ENCODE measurements at places on chromosomes 2 and 18.

- no peak for DNase-seq
These were observed 144.6 kb upstream of the SETBP1 start for GRCh38 chr18:44536046-44536445.

DNA sequence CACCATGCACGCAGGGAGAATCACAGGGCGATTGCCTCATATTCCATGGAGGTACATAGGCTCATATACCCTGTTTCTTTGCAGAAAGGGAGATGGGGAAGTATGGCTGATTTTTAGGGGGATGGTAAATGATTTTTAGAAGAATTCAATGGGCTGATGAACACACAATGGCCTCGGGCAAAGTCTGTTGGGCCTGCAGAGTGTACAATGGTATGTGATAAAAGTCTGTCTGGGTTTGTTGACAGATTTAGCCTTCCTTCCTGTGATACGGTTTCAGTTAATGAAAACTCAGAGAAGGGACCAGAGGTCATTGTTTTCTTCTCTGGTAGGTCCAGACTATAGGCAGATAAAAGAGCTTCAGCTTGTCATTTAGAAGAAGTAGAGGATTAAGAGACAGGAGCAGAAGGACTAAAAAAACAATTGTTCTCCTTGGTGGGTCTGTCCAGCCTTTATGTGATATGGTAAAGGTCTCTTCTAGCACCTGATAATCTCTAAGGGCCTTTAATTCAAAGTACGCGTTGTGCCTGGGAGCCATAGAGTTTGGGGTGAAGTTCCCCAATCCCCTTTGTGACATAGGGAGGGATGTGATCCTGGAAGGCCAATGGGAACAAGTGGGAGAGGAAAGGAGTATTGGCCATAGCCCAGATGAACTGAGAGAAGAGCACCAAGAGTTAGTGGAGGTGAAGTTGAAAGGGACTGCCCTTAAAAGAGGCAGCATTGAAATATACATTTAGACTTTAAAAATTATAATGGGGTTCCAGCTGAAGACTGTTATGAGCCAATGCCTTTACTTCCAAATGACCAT, 107.5 kb upstream of the SERPINE2 start:
- DNase-seq, result no peak

DNA sequence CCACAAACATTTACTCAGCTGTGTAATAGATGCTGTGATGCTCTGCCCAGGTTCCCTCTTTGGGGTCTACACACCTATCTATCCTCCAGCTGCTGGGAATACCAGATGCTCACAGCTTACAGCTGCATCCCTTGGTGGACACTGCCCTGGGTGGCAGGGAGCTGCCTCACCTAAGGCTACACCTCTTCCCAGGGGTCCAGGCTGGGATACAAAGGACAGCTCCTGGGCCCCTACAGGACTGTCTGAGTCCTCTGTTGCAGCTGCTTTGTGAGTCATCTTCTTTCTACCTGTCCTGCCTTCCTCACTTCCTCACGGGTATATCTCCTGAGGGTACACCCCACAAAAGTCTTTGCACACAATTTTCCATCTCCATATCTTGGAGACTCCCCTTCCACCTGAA, 27.6 kb downstream of the THNSL2 start:
- DNase-seq, result no peak

GRCh38 chr2:232835687-232836208, 34.3 kb upstream of the SNORC start:
- no peak for DNase-seq

DNA sequence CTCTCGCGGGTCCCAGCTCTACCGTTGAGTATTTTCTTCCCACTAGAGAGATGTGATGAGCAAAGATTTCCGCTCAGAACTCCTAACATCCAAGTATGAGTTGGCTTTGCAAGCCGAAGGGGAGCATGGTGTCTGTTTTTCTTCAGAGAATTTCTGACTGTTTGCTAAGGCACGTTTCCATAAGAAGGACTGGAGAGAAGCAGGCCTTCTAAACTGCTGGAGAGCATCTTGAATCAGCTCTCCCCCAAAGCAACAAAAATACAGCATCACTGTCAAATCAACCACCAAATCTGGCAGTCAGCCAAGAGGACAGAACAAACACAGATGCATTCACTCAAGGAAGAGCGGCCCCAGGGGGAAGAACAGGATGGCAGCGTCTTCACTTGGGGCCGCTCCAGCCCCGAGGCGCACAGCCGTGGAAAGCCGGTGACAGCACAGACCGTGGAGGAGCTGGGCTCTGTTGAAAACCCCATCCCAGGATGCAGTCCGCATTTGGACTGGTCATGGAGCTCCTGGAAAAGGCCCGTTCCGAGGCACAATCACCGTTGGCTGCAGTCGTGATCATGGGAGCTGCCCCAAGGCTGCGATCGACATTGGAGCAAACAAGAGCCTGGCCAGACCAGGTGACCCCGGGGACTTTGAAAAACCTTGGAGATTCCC, 101.4 kb downstream of the NFATC1 start:
- DNase-seq, result no peak

GRCh38 chr2:42167458-42167857, 1.7 kb upstream of the EML4 start:
- DNase-seq, result no peak

DNA sequence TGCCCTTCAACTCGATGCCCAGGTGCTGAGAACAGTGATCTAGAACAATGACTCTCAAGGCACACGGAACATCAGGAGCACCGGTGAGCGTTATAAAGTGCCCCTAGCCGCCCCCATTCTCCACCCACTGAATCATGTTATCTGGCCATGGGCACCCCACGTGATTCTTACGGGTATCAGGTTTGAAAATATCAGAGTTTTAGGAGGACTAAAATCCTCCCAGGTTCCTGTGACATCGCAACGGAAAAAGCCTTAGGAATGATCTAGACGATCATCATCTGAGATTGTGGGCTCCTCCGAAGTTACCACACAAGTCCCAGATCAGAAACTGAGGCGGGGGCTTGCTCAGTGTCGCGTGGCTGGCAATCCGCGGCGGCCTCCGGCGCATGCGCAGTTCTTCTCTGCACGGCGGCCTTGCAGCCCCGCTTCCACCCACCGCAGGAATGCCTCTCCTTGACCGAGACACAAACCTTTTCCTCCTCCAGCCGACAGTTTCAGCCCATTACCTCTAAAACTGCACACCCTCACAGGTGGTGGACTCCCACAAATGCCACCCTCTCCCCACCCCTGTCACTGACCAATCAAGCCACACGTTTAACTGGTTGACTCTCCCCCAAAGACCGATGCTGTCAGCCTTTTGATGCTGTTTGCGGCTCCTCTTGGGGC, 5.8 kb upstream of the MRPL33 start:
- DNase-seq, result peak; percentile 45

DNA sequence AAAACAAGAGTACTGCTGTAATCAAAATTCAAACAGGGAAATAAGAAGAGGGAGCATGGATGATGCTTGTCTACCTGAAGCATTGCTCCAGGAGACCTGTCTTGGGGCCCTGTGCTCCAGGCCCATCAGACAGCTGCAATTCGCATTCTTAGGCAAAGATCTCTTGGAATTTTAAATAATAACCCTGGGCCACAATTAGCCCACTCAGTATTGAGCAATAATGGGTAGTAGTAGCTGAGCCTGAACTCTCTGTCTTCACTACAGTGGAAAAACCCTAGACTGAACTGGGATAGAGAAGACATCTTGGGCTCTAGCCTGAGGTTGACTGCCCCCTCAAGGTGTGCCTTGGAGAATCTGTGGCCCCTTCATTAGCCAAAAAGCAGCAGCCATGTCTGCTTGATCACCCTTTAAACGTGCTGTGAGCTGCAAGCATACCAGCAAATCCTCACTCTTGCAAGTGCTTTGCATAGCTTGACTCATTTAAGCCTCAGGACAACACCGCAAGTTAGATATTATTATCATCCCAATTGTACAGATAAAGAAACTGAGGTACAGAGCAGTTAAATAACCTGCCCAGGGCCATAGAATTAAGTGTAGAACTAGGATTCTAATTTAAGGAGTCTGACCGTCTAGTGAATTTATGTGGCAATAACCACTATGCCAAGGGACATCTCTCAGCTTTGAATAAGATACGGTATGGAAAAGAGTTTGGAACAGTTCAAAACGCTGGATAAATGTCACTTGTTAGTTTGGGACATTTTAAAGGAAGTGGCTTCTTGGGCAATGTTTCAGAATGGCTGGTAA, 69.0 kb downstream of the DDX1 start:
- DNase-seq, result no peak

DNA sequence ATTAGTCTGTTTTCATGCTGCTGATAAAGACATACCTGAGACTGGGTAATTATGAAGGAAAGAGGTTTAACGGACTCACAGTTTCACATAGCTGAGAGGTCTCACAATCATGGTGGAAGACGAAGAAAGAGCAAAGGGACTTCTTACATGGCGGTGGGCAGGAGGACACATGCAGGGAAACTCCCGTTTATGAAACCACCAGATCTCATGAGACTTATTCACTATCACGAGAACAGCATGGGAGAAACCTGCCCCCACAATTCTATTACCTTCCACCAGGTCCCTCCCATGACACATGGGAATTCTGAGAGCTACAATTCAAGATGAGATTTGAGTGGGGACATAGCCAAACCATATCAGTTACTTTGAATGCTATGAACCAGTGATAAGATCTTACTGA, 44.1 kb downstream of the SCTR start:
- DNase-seq, result no peak

DNA sequence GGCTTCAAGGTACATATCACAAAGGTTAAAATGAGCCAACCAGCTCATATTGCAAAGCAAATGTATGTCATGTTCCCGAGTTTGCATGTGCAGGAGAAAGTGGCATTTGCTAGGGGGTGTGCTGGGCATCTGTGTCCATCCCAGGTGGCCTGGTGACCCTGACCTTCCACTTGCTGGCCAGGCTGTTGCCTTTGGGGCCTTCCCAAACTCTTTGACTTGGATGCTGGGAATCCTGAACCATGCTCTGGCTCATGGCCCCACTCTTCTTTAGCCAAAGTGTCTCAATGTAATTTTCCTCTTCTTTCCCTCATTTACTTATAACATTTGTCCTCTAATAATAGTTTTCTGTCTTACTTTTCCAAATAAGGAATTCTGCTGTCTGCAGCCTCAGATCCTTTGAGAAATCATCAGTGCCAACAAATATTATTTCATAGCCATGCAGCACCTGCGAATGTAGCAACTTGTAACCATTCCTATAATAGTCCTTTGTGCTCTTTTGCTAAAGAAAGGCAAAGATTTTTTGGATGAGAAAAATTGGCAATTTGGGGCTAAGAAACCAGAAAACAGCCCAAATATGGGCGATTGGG, 64.2 kb downstream of the MTCL1 start:
- no peak for DNase-seq

DNA sequence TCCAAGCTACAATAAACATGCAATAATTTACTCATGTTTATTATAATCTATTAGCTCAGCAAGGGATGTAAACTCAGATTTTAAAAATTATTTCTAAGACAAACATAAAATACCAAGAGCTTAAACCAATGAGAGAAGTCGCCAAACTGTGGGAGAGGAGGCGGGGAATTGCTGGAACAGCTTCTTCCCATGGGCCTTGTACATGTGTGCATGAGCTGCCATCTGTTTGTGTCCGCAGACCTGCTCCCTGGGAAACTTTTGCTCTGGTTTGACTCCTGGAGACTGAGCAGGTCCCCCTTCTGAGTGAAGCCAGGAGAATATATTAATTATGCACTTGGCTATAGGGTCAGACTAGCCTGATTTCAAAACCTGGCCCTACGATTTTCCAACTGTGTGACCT, 655.9 kb upstream of the SOX11 start:
- DNase-seq, result no peak

DNA sequence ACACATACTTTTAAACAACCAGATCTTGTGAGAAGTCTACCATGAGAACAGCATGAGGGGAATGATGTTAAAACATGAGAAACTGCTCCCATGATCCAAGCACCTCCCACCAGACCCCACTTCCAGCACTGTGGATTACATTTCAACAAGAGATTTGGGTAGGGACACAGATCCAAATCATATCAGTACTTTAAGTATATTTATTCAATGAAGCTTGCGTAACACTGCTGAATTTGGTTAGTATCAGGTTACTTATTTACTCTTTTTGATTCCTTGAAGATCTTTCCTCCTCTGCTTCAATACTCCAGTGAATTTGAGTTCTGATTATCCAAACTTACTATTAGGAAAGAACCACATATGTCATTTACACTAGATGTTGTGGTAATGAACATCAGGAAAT, 418.6 kb downstream of the PIK3C3 start:
- no peak for DNase-seq

DNA sequence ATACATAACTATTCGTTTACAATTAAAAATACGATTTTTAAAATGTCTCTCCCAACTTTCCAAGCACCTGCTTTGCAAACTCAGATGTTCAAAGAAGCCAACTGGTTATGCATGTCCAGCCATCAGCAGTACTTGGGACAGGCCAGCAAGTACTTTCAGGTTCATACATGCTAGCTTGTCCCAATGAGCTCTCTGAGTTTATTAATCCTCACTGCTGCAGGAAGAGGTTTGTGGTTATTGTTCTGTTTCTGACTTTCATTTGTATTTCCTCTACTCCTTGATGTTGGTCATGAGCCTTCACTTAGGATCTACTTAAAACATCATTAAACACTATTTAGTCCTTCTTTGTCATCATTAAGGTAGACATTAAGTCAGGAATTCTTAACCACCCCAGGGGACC, 374.1 kb downstream of the LRATD1 start:
- DNase-seq, result no peak

GRCh38 chr2:104487366-104487765, 366.5 kb upstream of the POU3F3 start:
- no peak for DNase-seq

DNA sequence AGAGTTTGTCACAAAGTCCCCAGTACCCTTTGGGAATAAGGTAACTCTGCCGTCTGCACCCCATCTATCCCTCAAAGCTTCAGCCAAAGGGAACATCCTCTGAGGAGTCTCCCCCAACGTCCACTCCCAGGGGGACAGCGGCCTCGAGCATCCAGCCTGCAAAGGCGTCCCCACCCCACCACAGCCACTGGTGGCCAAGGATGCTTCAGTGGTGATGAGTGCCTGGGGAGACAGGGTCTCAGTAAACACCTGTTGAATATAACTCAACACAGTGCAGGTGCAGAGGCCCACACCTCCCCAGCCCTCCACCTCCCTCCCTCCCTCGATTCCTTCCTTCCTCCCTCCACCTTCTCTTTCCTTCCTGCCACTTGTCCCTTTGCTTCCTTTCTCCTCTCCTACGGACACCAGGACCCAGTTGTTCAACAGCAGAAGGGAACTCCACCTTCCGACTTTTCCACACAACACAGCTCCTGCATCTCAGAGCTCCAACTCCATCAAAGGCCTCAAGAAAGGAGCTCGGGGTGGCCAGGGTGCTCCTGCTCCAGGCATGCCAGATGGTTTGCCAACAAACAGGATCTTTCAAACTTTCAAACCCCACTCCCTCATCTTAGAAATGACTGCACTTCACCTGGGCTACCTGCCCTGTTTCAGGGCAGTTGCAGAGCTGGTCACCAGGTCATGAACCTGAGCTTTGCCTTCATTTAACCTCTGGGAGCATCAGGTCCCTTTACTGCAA, 87.8 kb upstream of the SNTG2 start:
- DNase-seq, result no peak

- no peak for DNase-seq
These were observed 60.7 kb downstream of the SDC1 start for GRCh38 chr2:20164061-20164733.

Measured in activated naive CD4-positive, alpha-beta T cell treated with anti-CD3 and anti-CD28 coated beads for 36 hours (primary cell).